ENCODE measurements at places on chromosomes 2 and 18.

DNA sequence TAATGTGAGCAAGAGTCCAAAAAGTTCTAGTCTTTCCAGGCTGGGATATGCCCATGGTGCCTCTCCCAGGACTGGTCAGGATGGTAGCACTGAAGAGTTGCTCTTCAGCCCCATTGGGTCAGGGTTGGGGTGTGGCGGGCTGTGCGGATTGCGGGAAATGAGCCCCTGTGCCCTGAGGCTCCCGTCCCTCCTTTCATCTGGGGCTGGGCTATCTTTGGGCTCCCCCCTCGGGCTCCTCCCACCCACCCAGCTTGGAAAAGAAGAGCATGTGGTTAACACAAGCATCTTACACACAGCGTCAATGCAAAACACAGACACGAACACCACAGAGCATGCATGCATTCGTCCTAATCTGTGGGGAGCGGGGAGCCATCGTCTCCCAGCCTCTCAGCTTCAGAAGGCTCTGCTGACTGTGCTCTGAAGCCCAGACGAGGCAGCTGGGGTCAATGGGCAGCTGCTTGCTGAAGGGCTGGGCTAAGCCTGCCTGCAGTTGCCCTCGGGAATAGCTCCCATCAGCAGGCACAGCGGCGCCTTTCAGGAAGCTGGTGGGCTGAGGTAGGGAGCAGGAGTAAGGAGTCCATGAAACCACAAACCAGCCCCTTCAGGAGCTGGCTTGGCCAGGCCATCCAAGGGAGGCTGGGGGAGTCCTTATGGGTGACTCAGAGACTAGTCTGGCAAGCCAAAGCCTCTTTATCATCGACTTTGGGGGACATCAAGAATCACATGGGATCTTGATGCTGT is 112.9 kb downstream of the CLIP4 start:
- DNase-seq = no peak

- no peak for DNase-seq
Measured at GRCh38 chr18:79947881-79948610, 3.4 kb downstream of the SLC66A2 start.

- DNase-seq = no peak
Measured at GRCh38 chr2:28086611-28087010, 196.1 kb downstream of the BABAM2 start.

DNA sequence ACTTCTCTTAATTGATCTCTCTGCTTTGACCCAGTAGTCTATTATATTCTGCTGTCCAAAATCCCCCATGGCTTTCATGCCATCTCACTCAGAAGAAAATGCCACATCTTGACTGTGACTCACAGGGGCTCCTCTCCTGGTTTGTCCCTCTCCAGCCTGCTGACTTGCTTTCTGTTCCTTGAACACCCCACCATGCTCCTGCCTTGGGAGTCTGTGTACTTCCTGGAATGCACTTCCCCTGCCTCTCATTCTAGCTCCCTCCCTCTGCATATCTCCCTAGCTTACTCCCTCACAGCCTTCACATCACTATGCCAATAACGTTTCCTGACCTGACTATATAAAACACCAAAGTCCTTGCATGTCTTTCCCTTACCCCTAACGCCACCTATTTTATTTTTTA is 167.2 kb downstream of the TRIB2 start:
- DNase-seq = no peak

GRCh38 chr18:66759050-66759828 is 155.3 kb upstream of the CDH19 start:
- no peak for DNase-seq

- DNase-seq = no peak
Measured at GRCh38 chr2:219087361-219087760, 26.6 kb upstream of the IHH start.

All from stimulated activated CD4-positive, alpha-beta T cell treated with anti-CD3 and anti-CD28 coated beads, Interleukin-12 subunit alpha, Interleukin-12 subunit beta, amount 100 ng/mL, for 48 hours (primary cell).